ENCODE measurements at places on chromosomes 1 and 21.
A peak's percentile ranks its signal among the peaks of the same experiment; 100 is the strongest.

DNA sequence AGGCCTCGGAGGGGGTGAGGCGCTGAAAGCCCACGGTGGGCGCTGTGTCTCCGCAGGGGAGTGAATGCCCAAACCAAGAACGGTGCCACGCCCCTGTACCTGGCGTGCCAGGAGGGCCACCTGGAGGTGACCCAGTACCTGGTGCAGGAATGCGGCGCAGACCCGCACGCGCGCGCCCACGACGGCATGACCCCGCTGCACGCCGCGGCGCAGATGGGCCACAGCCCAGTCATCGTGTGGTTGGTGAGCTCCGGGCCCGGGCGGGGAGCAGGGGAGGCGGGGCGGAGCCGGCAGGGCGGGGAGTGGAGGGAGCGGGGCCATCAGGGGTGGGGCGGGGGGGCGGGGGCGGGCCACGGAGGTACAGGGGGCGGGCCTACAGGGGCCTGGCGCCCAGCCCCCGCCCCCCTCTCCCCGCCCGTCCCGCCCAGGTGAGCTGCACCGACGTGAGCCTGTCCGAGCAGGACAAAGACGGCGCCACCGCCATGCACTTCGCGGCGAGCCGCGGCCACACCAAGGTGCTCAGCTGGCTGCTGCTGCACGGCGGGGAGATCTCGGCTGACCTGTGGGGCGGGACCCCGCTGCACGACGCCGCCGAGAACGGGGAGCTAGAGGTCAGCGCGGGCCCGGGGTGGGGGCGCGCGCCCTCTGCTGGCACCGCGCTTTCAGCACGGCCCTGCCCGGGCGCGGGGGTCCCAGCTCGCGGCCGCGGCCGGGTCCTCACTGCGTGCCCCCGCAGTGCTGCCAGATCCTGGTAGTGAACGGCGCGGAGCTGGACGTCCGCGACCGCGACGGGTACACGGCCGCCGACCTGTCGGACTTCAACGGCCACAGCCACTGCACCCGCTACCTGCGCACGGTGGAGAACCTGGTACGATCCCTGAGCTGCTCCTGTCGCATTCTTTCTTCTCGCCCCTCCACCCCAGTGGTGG, 15.9 kb downstream of the ESPN start:
- peak; percentile 58 for DNase-seq

DNA sequence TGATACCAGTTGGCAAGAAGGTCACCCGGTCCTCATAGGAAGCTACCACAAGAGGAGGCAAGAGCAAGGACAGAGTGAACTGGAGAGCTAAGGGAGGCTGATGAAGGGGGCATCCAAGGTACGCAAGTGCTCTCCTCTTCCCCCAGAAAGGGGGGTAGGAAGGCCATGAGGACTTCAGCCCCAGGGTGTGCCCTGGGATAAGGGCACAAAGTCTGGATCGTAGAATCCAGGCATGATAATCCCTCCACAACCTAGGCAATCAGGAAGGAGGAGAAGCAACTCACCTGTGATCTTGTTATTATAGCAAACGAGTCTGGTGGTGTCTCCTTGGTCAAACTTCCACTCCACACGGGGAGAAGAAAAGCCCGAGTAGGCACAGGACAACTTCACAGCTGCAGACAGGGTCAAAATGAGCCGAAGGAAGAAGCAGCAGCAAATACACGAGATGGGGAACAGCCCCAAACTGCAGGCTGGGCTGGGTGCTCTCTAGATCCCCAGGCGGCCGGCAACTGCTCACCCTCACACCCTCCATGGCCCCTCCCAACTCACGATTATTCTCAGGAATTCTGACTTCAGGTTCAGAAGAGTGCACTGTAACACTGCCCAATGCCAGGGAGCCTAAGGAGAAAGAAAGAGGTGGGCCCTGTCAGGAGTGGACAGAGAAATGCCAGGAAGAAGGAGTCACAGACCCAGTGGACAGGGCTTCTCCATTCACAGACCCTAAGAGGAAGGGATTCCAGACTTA, 20.0 kb downstream of the F11R start:
- no peak for DNase-seq

- DNase-seq, result no peak
Measured at GRCh38 chr21:27582948-27583430, 616.1 kb upstream of the ADAMTS5 start.

GRCh38 chr1:7941437-7941793, 776 bp upstream of the TNFRSF9 start:
- DNase-seq, result no peak

DNA sequence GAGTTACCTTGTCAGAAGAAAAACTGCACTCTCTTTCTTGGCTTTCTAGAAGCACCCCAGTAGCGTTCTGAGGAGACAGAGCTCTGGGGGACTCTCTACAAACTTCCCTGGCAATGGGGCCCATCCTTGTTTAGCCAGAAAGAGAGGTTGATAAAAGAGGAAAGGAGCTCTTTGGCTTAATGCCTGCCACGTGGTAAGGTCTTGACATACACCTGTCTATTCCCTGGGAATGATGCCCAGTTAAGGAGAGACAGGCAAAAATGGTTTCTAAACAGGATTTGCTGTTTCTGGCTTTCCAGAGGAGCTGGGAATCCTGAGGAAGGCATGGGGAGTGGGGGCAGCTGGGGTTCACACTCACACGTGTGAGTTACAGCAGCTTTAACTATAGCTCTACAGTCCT, 30.2 kb upstream of the IL20 start:
- no peak for DNase-seq

Measured in effector memory CD8-positive, alpha-beta T cell (primary cell).